ENCODE measurements at places on chromosomes 2 and 18. TPM values are rescaled to one million over a fixed set of nuclear protein-coding genes. Genes with fewer than 3 reads are reported as not detected.

GRCh38 chr2:150357770-150358467 lies 129.5 kb downstream of the RND3 start:
- no peak for DNase-seq

GRCh38 chr18:59139291-59139614 lies 431 bp upstream of the SEC11C start:
- peak; percentile 89 for DNase-seq

DNA sequence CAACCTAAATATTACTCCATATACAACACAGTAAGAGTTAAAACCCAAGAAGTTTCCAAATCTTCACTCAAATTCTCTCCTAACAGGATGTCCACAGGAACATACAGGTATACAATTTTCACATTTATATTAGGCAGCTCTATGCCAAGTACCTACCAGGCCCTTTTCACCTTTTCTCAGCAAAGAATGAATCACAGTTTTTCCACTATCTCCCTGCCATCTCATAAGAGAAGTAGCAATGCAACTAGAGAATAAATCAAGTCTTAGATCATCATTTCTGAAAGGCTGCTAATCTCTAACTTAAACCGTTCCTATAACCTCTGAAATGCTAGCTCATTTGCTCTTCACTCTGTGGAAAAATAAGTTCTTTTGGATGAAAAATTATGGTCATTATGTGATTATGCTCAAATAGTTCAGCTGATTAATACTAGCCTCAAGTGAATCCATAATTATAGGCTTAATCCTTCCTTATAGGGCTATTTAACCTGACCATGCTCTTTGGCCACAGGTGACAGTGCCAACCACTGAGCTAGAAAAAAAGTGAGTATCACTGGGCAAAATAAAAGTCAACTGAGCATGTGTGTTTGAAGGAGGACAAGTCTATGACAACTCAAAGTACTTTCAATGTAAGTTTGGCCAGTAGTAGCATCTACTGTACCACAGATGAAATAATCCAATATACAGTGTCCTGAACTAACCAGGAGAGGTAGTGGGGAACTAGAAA lies 79.7 kb downstream of the COBLL1 start:
- DNase-seq: no peak

DNA sequence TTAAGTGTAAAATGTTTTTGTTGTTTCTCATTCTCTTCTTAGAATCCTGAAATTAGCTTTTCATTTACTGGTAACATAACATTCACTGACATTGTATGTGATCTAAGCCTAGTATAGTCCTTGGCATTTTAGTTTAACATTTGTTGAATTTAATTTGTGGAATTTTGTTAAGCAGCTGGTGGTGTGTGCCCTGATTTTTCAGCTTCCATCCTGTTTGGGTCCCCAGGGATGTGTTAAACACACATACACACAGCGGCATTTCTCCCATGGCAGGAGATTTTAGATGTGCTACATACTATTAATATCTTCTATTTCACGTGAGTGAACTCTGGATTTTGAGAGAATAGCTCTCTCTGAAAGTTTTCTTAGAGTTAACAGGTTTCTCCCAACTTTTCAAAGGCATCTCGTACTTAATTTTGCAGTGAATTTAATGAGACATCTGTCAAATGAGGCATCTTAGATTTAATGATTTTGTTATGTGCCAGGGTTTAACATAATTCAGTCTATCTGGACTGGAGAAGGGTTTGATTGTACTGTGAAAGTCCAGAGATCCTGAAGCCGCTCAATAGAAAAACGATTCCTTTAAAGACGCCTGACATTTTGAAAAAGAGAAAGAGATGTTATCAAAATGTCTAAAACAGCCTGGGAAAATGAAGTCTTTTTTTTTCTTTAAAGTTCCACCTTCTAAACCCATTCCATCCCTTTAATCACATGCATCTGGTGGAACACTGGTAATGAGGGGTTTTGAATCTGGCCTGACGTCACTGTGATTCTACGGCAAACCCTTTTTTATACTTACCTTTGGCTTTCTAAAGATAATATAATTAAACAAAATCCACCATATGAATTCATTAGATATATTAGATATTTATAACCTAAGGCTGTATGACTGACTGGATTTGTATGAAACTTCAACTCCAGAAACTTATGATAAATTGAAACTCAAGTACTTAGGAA lies 6.8 kb downstream of the PHLPP1 start:
- no peak for DNase-seq

DNA sequence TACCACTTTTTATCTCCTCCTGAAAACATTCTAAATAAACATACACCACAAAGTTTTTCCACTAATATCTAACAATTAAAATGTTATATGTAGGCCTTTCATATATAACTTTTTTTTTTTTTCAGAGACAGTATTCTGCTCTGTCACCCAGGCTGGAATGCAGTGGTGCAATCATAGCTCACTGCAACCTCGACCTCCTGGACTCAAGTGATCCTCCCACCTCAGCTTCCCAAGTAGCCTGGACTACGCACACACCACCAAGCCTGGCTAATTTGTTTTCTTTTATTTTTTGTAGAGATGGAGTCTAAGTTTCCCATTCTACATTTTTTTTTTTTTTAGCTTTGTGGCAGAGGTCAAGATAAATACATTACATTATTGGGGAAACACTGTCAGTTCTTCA lies 1612.6 kb upstream of the NXPH2 start:
- no peak for DNase-seq

- DNase-seq: no peak
These were observed 15.4 kb downstream of the NAB1 start for GRCh38 chr2:190664240-190664639.

GRCh38 chr2:204696124-204696523 lies 150.8 kb downstream of the PARD3B start:
- no peak for DNase-seq

- no peak for DNase-seq
These were observed 1092.3 kb downstream of the BCL11A start for GRCh38 chr2:59461127-59461526.

GRCh38 chr2:175518206-175518605 lies 336.7 kb upstream of the ATP5MC3 start:
- DNase-seq: no peak

DNA sequence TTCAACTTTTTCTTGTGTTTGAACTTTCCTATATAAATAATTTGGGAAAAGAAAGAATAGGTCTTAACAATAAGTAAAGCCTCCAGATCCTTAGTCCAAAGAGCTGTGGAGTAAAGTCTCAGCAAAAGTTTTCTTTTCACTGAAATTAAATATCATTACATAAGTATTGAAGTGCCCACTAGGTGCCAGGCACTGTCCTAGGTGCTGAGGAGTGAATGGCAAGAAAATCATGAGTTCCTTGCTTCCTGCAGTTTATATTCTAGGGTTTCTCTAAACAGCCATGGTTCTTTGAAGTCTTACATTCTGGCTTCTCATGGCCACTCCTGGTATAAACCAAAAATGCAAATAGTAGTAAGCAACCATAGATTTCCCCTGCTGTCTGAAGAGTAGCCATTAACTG lies 59.7 kb downstream of the SPP2 start:
- no peak for DNase-seq

DNA sequence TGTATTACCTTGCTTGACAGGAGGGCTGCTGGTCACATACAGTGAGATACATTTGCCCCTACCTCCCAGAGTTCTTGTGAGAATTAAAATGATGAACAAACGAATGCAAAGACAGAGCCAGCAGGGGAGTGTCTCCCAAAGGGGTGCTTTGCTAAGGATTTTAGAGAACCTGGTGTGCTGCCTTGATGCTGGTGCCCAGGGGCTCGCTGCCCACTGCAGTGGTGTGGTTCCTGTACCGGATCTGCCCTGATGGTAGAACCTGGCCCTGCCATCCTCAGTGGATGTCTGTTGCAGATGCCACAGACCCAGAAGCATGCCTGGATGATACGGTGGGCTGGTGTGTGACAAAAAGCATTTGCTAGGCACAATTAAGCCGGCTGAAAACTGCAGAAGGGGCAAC lies 414.8 kb upstream of the HS6ST1 start:
- DNase-seq: no peak

Gene NXPH2
- not detected for total RNA-seq

Gene VRK2
- total RNA-seq: 20.5 TPM

Gene HOXD4
- total RNA-seq: not detected

Data from activated T-helper 2 cell treated with anti-CD3 and anti-CD28 coated beads, Interferon-gamma antibody, Interleukin-2, Interleukin-4, amounts not matched to agents 10 μg/mL and 5 μg/mL and 100 μg/mL, durations not matched to agents 14 hours and 24 hours and 36 hours (primary cell).